ENCODE measurements at places on chromosomes 7 and 10.

DNA sequence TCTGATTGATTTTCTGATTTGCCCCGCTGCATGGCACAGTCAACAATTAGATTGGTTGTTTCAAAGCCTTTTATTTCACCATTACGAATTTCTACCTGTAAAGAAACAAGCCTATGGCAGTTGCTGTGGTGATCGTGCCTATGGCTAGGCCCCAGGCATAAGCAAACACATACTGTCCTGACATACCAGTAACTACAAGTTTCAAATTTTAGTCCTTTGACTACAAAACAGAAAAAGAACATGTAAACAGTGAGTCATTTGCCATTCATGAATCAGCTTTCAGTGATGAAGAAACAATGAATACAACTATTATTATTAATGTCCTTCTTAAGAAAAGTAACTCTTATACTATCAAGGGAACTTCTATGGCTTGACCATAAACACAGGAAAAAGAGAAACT lies 168.0 kb upstream of the LRRN3 start:
- DNase-seq = no peak

GRCh38 chr7:116661865-116662264 lies 10.1 kb upstream of the MET start:
- no peak for DNase-seq

GRCh38 chr10:60629332-60629731 lies 148.9 kb upstream of the CDK1 start:
- DNase-seq = no peak

DNA sequence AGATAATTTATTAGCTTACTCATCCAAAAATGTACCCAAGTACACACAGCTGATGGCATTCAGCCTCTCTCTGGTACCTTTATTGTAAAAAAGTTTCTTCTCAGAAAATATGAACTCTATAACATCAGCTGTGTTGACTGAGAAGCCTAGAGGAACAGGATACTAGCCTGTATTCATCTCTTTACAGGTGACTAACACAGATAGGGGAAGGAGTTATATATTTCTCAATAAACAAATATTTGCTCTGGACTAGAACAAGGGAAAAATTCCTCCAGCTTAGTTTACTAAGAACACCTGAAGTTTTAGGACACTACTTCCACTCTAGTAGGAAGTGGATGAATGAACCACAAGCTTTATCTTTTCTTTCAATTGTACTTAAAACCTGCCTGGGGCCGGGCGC lies 67.8 kb downstream of the ZNF248 start:
- no peak for DNase-seq

DNA sequence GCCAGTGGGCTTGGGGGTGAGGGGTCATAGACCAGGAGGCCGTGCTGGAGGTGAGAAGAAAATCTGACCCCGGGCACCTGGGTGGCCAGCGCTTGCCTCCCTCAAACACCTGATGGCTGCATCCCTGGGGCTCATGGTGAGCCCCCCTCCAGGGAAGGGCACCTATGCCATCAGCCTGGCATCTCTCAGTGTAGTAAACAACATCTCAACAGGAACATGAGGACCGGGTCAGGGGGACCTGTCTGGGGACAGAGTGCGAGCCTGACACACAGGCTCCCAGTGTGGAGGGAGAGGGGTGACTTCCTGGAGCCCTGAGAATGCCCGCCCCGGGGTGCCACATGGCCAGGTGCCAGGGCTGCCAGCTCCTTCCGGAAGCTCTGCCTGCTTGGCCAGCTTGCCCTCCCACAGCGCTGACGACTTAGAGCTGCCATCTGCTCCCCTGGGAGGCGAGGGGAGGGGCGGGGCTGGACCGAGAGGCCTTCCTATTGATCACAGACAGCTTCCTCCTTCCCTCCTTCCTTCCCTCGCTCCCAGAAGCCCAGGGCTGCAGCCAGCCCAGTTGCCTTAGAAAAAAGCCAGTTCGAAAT lies 12.3 kb downstream of the STX1A start:
- no peak for DNase-seq

- no peak for DNase-seq
Observed at GRCh38 chr7:91852263-91852741, 28.2 kb downstream of the MTERF1 start.

DNA sequence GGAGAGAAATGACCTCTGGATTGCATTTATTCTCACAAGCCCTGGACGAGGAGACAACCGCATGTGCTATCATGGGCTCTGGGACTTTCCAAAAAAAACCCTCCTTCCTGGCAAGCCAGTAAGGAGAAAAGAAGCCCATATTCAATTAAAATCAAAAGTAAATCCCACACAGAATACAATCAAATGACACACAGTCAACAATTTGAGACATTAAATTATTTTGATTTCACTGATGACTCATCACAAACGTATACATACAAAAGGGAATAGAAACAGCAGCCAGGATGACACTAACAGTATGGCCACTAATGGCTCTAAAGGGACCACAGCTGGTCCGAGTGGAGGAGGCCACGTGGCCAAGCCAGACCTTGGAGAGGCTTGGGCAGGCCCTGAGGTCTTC lies 24.9 kb downstream of the LRRC20 start:
- DNase-seq = no peak

- DNase-seq = no peak
Observed at GRCh38 chr7:116426428-116427156, 72.9 kb upstream of the CAV2 start.

- no peak for DNase-seq
Observed at GRCh38 chr10:124799211-124799610, 2.4 kb upstream of the ABRAXAS2 start.

DNA sequence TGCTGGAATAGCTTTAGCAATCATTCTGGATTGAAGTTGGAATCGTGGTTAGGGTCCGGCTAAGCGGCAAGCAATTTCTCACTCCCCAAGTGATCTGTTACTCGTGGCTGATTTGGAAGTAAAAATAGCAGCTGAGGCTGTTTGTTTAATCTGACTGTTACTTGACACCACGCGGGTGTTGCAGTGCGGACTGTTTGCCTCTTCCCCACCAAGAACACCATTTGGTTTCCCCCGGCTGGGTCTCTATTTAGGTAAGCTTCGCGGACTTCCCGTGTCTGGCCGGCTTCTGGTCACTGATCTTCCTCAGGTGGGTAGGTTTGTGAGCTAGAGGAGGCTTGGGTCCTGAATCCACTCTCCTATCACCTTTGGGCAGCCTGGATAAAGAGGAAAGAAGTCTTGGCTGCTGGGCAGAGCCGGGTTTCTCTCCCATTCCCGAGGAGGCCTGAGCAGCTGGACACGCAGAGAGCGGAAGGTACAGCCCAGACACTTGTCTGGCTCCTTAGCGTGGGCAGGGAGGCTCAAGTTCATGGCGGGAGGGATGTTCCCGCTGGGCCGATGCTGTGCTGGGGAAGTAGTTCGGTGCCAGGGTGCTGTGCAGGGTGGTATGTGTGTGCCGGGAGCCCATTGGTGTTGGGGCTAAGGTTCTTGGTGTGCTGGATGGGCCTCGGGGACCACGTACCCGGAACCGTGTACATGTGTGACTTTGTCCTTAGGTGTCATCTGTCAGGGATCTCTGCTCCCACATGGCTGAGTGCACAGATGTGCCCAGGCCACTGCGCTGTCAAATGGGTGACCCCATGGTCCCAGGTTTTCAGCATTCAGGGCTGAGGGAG lies at the start of gene C10orf71:
Gene C10orf71, plus strand, starts transcription at position 188 of the 833 bp plus-strand sequence. CDS start 23,376 bp downstream, outside the sequence.
- DNase-seq = no peak

DNA sequence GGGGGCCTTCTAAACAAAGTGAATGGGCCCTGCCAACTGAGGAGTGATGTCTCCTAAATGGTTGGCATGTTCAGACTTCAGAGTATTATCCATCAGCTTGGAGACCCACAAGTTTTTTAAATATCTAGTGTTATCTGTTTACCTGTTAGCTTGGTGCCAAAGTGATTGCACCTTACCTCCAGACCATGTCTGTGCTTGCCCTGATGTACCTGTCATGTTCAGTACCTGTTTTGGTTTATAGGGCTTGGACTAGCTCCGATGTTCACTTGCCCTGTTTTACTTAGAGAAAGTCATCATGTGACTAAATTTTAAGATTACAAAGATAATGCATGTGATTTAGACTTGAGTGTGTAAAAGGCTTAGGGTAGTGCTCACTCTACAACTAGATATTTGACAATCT lies 67.7 kb downstream of the CNNM2 start:
- DNase-seq = no peak

DNA sequence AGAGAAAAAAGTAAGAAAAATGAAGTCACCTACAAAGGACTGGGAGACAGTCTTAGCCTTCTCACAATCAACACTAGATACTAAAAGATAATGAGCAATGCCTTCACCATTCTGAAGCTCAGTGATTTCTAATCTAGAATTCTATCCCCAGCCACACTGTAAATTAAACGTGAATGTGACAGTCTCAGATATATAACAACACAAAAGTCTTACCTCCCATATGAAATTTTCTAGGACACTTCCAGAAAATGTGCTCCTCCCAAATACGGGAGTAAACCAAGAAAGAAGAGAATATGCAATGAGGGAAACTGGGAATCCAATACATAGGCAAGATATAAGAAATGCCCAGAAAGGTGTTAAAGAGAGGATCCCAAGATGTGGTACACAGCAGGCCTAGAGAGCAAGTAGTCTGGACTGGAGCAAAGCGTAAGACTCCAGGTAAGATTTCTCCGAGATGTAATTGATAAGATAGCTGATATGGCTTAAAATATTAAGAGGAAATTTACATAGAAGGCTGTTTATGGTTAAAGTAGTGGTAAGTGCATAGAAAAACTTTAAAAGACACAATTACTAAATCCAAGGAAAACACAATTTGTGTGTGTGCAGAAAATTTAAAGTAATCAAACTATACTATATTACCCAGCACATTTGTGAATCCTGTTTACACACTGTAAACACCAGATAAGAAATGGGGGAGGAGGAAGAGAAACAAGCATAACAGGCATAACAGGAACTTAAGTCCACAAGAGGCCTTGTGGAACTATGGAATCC lies 44.1 kb downstream of the SGMS1 start:
- DNase-seq = no peak

GRCh38 chr7:107594961-107595737 lies 15.1 kb downstream of the BCAP29 start:
- no peak for DNase-seq

- DNase-seq = no peak
Observed at GRCh38 chr10:70583669-70584037, 18.9 kb downstream of the PRF1 start.

GRCh38 chr10:22323538-22324305 lies 2.8 kb downstream of the BMI1 start:
- no peak for DNase-seq

DNA sequence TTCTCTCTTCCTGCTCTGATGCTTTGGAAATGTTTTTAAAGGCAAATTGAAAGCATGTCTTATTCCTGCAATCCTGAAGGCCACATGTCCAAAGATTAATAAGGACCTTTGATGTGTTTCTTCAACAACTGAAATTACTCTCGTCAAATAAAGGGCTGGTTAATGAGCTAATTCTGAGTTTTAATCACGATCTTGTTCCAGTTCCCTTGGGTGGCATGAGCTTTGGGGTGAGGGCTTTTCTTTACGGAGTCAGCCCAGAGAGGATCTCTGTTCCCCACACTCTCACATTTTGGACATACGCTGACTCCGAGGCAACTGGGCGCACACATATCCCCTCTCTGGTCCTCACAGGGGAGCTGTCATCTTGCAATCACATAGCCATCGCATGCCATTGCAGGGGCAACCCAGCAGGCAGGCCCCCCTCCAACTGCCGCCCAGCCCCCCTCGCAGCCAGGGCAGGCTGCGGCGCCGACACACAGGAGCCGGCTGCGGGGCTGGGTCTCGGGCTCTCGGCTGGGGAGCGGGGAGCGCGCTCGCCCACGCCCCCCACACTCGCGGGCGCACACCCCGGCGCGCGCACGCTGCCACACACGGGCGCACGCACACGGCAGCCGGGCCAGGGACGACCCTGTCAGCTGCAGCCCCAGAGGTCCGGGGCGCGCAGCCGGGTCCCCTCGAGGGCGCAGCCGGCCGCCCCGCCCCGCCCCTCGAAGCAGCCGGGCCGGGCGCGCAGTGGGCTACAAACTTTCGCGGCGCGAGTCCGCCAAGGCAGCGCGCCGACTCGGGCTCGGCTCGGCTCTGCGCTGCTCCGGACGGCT lies at the start of gene GDF10:
Gene GDF10, plus strand, starts transcription at position 587 of the 818 bp plus-strand sequence. CDS start 455 bp downstream, outside the sequence.
- DNase-seq = no peak

DNA sequence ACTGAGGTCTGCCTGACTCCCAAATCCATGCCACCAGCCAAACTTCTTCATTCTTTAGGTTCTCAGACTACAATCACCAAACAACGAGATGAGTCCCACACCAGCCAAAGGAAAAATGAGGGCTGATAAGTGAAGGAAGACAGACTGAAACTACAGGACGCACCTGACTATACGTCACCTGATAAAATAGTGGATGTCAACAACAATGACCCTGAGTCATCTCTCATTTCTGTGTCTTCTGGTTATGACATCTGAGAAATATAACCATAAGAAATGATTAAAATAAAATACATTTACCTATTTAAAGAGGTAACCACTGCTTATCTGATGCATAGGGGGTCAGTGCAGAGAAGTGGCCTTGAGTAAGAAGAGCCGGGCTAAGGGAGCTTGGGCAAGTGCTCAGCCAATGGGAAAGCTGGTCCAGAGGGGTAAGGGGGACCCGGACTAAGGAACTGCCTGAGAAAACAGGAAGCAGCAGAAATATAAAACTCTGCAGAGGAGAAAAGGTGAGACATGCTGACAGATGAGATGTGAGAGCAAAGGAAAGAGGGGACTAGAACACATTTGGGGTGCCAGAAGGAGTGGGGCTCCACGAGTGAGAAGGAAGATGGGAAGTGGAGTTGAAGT lies 51.8 kb downstream of the HIPK2 start:
- no peak for DNase-seq

GRCh38 chr7:5598769-5599371 lies 175.2 kb upstream of the TNRC18 start:
- DNase-seq = no peak

DNA sequence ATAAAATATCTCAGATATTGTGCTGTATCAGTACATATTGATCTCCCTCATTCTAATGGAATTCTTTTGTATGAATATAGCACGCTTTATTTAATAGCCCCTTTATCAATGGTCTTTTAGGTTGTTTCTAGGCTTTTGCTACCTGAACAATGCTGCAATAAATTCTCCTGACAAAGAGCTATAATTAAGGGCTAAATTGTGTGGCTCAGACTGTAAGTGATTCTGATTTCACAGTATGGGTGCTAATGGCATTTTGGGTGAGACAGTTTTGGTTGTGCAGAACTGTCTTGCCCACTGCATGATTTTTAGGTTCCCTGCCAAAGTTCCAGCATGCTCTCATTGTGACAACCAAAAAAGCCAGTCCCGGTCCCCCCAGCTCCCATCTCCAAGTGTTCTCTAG lies 363.2 kb downstream of the REEP3 start:
- no peak for DNase-seq

DNA sequence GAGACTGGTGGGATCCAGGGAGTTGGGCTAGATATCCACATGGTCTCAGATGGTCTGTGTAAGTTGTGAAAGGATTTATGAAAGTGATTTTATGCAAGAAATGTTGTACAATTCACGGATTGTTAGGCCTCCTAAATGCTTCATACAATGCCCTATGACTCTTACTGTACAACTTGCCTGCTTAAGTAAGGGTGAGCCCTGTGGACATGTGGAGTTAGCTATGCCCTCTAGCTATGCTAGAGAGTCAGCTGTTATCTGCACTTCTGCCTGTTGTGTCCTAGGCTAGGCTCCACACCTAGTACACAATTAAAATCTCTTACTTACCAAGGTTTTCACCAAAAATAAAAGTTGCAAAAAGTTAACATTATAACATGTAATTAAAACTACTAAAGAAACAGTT lies 1.7 kb upstream of the CFAP43 start:
- no peak for DNase-seq

- DNase-seq = no peak
Observed at GRCh38 chr10:76456197-76456596, 1024.8 kb downstream of the LRMDA start.

Measured in stimulated activated CD4-positive, alpha-beta T cell treated with anti-CD3 and anti-CD28 coated beads, TNF-alpha, amount 100 ng/mL, for 48 hours (primary cell).